PC-3 (cell line): ENCODE measurements at places on chromosomes 3 and 15. TPM values are rescaled to one million over a fixed set of nuclear protein-coding genes. Genes with fewer than 3 reads are reported as not detected.

DNA sequence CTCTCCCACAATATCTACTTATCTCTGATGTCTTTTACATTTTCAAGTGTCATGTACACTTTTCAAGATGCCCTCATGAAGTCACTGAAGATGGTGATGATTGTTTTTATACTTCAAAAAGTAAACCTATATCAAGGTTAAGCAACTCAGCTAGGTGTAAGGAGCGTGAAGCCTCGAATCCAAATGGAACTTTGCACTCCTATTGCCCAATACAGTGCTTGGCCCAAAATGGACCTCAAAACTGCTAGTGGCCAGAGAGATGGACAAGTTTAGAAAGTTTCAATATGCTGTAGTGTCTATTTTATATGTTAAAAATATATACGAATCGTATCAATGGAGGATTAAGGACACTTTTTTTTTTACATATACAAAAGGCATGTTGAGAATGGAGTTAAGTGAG is 167.7 kb downstream of the CHL1 start:
- DNase-seq, result no peak

DNA sequence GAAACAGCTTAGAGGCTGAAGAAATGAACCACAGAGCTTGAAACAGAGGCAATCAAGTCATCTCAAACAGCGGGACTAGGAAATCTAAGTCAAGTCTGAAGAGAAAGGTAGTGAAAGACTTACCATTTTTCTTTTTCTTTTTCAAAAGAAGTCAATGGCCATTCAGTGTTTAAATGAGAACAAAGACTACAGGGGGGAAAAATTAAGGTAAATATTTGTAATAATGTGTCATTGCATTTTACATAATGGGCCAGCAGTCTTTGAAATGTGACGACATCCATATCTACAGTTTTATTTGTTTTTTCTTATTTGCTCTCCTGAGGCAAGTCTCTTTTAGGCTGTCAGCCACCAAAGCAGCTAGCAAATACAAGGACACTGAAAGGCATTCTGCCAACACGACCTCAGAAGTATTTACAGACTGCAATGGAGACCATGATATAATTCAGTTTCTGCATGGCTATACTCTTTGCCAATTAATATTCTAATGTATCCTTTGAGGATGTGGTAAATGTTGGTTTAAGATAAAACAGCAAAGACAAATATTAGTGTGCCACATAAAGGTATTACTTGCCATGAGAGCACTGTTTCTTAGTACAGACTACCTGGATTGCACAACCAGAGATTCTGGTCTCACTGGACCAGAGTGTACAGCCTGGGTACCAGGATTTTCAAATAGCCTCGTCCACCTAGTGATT is 307.0 kb upstream of the THBS1 start:
- peak; percentile 100 for DNase-seq

SPTBN5 gene
- total RNA-seq, result 0.84 and 0.98 TPM in 2 replicates

DNA sequence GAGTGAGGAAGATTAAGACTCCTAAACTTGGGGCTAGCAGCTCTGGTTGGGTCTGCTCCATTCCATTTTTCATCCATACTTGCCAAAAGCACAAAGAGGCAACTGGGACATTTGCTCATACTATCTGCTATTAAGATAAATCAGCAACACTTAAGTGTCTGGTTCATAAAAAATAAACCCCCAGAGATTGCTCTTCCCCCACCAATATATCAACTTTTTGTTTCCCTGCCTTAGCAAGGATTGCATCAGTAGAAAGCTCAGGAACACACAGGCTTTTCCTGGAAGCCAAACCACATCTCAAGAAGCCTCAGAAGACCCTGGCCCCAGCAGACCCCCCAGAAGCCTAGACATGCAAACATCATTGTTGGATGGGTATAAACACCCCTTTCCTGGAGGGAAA is 232.4 kb upstream of the WNT5A start:
- DNase-seq, result no peak

- DNase-seq, result no peak
Observed at GRCh38 chr15:78617516-78617915, 3.3 kb downstream of the CHRNA3 start.

FBXO22 gene
- 41.1 and 51.4 TPM in 2 replicates for total RNA-seq

RASL12 gene
- total RNA-seq, result not detected in 2 replicates

- DNase-seq, result peak; percentile 57
Observed at GRCh38 chr3:67783281-67784250, 129.2 kb upstream of the SUCLG2 start.

GRCh38 chr3:177279118-177279815 is 82.0 kb upstream of the TBL1XR1 start:
- DNase-seq, result peak; percentile 59

DNA sequence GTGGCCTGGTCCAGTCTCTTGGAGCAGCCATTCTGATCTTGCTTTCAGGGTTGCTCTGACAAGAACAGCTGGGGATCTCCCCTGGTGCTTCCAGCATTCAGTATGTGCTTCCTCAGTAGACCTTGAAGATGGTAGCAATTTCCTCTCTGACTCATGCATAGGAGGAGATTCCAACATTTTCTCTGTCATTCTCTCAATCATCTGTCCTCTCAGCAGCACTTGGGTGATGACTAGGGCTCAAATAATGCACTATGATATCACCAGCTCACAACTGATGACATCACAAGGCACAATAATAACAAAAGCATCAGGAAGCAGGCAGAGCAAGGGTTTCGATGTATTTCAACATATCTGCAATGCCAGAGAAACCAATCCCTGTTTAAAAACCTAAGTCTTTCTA is 52.7 kb downstream of the NFKBIZ start:
- peak; percentile 69 for DNase-seq

ARGFX gene
- total RNA-seq, result not detected in 2 replicates

GPR171 gene
- not detected in 2 replicates for total RNA-seq

DNA sequence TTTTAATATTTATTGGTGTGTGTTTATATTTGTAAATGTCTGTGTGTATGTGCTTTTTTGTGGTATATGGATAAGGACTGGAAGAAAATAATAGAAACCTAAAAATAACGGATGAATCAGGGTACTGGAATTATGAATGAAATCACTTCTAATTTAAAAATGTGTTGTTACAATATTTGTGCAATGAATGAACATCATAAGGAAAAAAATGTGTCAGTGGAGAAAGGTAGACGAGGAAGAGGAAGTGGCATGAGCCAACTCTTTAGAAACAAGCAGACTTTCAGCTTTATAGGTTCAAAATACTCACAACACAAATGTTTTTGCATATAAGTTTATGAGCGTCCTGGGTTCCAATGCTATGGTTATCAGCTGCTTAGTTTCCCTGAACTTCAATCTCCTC is 59.4 kb downstream of the SOX2 start:
- no peak for DNase-seq

GRCh38 chr15:68595761-68596160 is 17.0 kb downstream of the CORO2B start:
- no peak for DNase-seq

PDZRN3 gene
- not detected in 2 replicates for total RNA-seq

DNA sequence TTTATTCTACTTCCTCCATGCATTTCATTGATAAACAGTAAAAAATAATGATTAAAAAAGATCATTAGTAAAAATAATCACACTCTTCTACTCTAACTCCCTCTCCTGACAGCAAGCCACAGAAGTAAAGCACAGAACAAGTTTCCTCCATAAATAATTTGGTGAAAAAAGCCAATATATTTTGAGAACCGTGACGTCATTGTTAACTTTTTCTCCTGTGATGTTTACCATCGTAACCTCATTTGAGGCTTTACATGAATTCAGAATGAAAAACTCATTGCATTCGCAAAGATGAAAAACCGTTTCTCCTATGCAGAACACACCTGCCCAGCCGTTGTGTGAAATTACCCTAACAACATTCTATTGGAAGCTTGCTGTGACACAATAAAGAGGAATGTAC is 120.7 kb downstream of the NSUN3 start:
- DNase-seq, result no peak

IL17RC gene
- 116 and 138 TPM in 2 replicates for total RNA-seq

DNA sequence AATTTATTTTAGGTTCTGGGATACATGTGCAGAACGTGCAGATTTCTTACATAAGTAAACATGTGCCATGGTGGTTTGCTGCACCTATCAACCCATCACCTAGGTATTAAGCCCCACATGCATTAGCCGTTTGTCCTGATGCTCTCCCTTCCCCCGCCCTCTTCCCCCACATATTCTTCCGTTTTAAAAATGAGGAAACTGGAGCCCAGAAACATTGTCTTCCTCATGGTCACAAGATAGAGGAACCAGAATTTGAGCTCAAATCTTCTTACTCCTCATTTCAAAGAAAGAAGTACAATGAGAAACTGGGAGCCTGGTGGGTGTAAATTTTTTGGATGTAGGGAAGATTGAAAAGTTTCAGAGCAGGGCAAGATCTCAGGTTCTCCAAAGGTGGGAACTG is 56.1 kb upstream of the USP3 start:
- DNase-seq, result no peak

DNA sequence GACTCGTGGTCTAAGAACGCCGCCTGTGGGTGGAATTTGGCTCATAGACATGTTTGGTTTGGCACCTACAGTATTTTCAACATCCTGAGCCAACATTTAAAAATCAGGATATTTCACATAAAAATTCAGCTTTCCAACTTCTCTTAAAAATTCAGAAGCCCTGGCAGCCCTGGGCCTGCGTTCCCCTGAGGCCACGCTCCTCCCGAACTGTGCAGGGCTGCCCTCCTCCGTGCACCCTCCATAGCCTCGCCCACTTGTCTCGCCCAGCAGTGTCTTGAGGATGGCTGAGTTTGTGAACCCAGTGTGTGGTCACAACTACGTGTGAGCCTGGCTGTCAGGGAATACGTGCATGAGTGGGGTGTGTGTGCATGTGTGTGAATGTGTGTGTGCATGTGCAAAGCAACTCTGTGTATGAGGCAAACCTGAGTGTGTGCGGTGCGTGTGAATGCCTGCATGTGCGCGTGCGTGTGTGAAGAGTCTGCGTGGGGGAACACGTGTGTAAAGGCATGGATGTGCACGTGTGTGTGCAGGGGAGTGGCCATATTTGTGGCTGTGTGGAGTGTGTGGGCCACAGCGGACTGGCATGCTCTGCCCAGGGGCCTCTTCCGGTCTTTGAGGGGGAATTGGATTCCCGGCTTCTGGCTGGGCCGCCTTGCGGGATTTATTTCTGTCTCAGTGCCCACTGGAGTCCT is 30.9 kb downstream of the PTH1R start:
- DNase-seq, result peak; percentile 36

- DNase-seq, result peak; percentile 96
Observed at GRCh38 chr3:37996785-37997301, 6.3 kb downstream of the VILL start.

- DNase-seq, result no peak
Observed at GRCh38 chr15:59158701-59159034, 48.0 kb upstream of the LDHAL6B start.

- DNase-seq, result no peak
Observed at GRCh38 chr3:32301426-32301825, 62.9 kb downstream of the CMTM8 start.

- DNase-seq, result no peak
Observed at GRCh38 chr3:172209333-172210321, 170.2 kb downstream of the FNDC3B start.

GRCh38 chr3:179073816-179074215 is 2.2 kb upstream of the ZMAT3 start:
- DNase-seq, result no peak

ARHGAP31 gene
- 7.5 and 7.8 TPM in 2 replicates for total RNA-seq

GRCh38 chr3:25235031-25235430 is 193.0 kb upstream of the RARB start:
- DNase-seq, result no peak

GRCh38 chr15:82916161-82916952 is 36.2 kb downstream of the HOMER2 start:
- DNase-seq, result no peak

GRCh38 chr15:95663156-95664100 is 667.1 kb upstream of the NR2F2 start:
- DNase-seq, result no peak

- peak; percentile 56 for DNase-seq
Observed at GRCh38 chr15:59371458-59372351, 966 bp downstream of the MYO1E start.

DNA sequence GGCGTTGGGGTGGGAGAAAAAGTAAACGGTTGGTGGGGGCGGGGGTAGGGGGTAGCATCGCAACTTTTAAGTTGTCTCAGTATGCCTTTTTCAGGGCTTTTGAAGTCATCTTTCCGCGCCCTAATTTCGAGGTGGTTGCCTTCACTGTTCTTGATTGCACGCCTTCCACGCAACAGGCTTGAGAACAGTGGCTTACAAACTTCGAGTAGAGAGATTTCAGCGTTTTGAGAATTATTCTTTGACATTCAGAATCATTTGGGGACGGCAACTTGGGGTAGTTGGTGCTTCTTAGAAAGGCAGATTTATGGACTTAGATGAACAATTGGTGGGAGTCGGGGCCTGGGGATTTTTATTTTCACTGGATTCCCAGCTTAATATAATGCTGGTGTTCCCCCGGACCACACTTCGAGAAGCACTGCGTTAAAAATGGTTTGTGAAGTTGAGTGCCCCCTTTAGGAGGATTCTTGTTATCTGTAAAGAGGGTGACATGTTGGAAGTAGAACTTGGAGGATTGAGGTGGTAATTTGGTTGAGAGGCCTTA is 880 bp downstream of the PPP4R2 start:
- DNase-seq, result peak; percentile 68

GRCh38 chr3:102089904-102090720 is 240.8 kb downstream of the NFKBIZ start:
- peak; percentile 89 for DNase-seq

- DNase-seq, result no peak
Observed at GRCh38 chr15:99250001-99250400, 620 bp upstream of the TTC23 start.

ACOX2 gene
- 9.8 and 10.8 TPM in 2 replicates for total RNA-seq

GRCh38 chr3:97510795-97511194 is 253.8 kb upstream of the ARL6 start:
- DNase-seq, result peak; percentile 43

CCDC54 gene
- not detected in 2 replicates for total RNA-seq
